ENCODE measurements at places on chromosomes 12 and 14. TPM values are rescaled to one million over a fixed set of nuclear protein-coding genes. Genes with fewer than 3 reads are reported as not detected.
A peak's percentile ranks its signal among the peaks of the same experiment; 100 is the strongest.

DNA sequence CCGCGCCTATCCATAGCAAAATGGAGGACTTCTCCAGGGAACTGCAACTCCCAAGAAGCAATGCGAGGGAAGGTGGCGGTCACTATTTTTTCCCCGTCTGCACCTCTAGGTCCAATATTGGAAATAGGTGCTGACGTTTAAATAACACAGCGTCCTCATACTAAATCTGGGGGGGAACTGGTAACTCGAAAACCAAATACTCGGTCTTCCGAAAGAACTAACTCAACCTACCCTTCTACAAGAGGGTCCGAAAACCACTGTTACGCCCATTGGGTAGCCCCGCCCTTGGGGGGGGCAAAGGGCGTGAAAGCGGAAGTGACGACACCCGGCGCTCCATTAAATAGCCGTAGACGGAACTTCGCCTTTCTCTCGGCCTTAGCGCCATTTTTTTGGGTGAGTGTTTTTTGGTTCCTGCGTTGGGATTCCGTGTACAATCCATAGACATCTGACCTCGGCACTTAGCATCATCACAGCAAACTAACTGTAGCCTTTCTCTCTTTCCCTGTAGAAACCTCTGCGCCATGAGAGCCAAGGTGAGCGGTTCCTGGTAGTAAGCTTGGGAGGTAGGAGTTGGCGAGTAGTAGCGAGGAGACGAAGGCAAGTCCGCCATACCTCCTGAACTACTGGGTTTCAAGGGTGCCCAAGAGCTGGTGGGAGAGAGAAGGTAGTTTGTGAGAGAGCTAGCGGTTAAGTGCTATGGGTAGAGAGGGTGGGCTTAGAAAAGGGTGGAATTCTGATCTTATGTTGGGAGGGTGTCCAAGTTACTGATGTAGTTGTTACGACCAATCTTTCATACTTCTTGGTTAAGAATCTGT is at the start of gene RPL41:
Gene RPL41 (plus strand): TSS at position 367 of the 815 bp plus-strand sequence.
- peak within 1 kb of the TSS; percentile 100 for H3K27ac ChIP-seq
- DNase-seq: peak; percentile 97
- peaks cover 58% of the 10 kb centered on the region for H3K36me3 ChIP-seq
- peak within 1 kb of the TSS; percentile 89 for H3K4me3 ChIP-seq
- H3K27me3 ChIP-seq: no peaks in the 10 kb centered on the region

GRCh38 chr12:76940671-76941445 is 62.0 kb upstream of the CSRP2 start:
- H3K4me3 ChIP-seq: no peak overlapping the region
- no peak for DNase-seq
- H3K27ac ChIP-seq: no peak overlapping the region
- no peaks in the 10 kb centered on the region for H3K36me3 ChIP-seq
- no peaks in the 10 kb centered on the region for H3K27me3 ChIP-seq

DNA sequence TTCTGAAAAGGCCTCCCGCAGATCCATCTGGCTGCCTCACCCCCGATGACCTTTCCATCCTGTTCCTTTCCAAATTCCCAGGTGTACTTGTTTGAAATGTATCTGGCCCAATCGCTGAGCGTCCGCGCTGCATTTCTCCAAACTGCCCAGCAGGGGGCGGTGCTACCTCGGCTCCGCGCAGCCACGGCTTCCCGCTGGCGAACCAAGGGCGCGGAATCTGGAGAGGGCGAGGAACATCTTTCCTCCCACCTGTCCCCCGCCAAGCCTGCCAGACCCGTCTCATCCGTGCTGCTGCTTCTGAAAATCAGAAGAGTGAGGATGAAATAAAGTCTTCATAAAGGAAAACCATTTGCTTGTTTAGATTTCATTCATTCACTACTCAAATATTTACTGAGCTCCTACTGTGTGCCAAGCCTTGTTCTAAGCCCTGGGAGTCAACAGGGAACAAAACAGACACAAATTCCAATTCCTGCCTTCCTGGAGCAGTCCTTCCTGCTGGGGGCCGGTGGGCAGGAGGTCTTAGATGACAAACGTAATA is 16.8 kb upstream of the MYL2 start:
- H3K27ac ChIP-seq: no peak overlapping the region
- peak; percentile 54 for DNase-seq
- H3K27me3 ChIP-seq: peaks cover 11% of the 10 kb centered on the region
- H3K4me3 ChIP-seq: no peak overlapping the region
- H3K36me3 ChIP-seq: no peaks in the 10 kb centered on the region
- peaks cover 5% of the 10 kb centered on the region for H3K4me1 ChIP-seq

- no peaks in the 10 kb centered on the region for H3K36me3 ChIP-seq
- no peak overlapping the region for H3K27ac ChIP-seq
- no peak overlapping the region for H3K4me3 ChIP-seq
Measured at GRCh38 chr14:34234258-34234657, 227.8 kb downstream of the SPTSSA start.

DNA sequence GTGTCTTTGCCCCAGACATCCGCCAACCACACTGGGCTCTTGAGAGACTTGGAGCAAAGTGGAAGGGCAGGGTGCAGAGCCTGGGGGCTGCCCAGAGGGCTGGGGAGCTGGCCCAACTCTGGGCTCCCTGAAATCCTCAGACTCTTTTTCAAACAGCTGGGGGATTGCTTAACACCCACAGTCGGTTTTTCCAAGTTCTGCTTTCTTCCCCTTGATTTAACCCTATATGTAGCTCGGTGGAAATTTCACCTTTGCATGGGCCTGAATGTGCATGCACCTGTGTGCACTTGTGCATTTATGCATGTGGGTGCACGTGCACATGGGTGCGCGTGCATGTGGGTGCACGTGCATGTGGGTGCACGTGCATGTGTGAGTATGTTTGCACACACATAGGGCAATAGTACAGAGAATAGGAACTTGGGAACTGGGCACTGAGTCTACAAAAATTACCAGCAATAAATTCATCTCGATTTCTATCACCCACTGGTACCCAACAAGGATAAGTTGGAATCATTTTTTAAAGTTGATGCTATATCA is 52.3 kb upstream of the RFLNA start:
- H3K27ac ChIP-seq: no peak overlapping the region
- H3K4me1 ChIP-seq: no peaks in the 10 kb centered on the region
- no peak overlapping the region for H3K4me3 ChIP-seq
- peaks cover 2% of the 10 kb centered on the region for H3K27me3 ChIP-seq
- H3K36me3 ChIP-seq: no peaks in the 10 kb centered on the region
- no peak for DNase-seq

DNA sequence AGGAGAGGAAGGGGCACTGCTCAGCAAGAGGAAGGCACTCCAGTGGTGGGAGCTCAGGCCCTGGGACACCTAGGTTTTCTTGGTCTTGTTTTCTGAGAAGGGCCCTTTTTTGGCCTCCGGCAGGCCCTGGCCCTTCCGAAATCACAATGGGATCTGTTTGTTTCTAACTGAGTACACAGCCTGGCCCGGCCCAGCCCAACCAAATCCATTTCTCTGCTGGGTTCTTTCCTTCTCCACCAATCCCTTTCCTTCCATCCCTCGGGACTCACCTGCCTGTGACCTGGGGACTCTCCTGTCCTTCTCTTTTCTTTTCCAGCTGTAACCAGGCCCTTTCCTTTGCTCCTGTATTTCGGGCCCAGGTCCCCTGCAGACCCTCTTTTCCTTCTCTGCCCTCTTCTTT is 18.6 kb downstream of the TEAD4 start:
- no peak overlapping the region for H3K4me3 ChIP-seq
- H3K4me1 ChIP-seq: no peaks in the 10 kb centered on the region
- DNase-seq: no peak
- H3K27me3 ChIP-seq: peaks cover 3% of the 10 kb centered on the region
- H3K27ac ChIP-seq: no peak overlapping the region

DNA sequence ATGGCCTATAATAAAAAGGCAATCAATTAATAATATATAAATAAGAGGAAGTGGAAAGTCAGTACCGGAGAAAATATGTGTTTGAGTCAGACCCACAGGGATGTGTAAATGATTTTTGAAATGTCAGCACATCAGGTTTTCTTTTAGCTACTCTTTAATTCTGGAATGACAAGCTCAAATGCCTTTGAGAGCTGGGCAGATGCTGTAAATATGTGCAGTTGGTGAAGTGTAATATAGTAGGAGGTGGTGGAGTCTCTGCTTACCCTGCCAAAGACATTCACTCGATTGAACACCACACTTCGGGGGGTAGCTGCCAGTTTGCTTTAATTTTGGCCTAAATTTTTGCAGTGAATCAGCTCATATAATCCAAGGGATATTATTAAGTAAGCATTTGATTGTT is 93.0 kb downstream of the PLEKHA5 start:
- no peak for DNase-seq
- H3K27me3 ChIP-seq: no peaks in the 10 kb centered on the region
- no peaks in the 10 kb centered on the region for H3K4me1 ChIP-seq
- H3K4me3 ChIP-seq: no peak overlapping the region

- H3K27me3 ChIP-seq: no peaks in the 10 kb centered on the region
- no peak overlapping the region for H3K4me3 ChIP-seq
- no peak for DNase-seq
- no peaks in the 10 kb centered on the region for H3K4me1 ChIP-seq
- no peak overlapping the region for H3K27ac ChIP-seq
Measured at GRCh38 chr12:4006743-4007142, 133.5 kb upstream of the PARP11 start.

DNA sequence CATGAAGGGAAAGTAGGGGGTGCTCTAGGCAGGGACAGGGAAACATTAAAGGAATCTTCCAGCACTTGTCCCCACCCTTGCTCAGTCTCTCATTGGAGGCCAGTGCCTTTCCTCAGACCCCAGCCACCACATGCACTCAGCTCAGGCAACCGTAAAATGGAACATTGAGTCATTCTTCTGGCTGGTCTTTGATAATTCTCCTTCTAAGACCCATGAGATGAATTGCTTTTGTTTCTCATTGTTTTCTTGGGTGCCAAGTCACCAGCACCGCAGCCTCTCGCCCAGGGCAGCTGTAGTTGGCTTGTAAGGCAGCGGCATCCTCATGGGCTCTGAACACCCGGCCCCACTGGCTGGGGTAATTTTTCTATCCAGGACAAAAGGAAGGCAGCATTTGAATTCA is 108.2 kb downstream of the PHETA1 start:
- H3K36me3 ChIP-seq: no peaks in the 10 kb centered on the region
- H3K4me3 ChIP-seq: no peak overlapping the region
- no peak overlapping the region for H3K27ac ChIP-seq
- H3K27me3 ChIP-seq: no peaks in the 10 kb centered on the region
- H3K4me1 ChIP-seq: no peaks in the 10 kb centered on the region

GRCh38 chr14:57889245-57889644 is 23.4 kb upstream of the SLC35F4 start:
- no peak for DNase-seq
- H3K36me3 ChIP-seq: no peaks in the 10 kb centered on the region
- no peak overlapping the region for H3K27ac ChIP-seq

DNA sequence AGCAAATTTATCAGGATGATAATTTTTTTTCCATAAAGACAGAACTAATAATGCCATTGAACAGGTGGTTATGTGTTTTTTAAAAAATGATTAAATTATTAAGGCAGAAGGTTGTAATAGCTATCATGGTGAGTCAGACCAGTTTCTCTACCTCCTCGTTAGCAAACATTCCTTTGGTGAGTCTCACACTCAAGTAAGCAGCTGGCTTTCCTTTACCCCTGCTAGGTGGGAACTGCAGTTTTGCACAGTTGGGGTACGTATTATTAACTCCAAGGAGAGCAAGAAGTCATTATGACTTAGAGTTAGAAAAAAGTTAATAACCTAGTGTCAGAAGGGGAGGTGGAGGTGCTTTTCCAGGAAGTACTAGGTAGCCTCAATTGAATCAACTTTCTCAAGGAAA is 165.3 kb downstream of the SNAPC1 start:
- peaks cover 25% of the 10 kb centered on the region for H3K27me3 ChIP-seq
- H3K4me3 ChIP-seq: no peak overlapping the region
- H3K36me3 ChIP-seq: no peaks in the 10 kb centered on the region
- no peak for DNase-seq
- H3K27ac ChIP-seq: no peak overlapping the region
- no peaks in the 10 kb centered on the region for H3K4me1 ChIP-seq

DNA sequence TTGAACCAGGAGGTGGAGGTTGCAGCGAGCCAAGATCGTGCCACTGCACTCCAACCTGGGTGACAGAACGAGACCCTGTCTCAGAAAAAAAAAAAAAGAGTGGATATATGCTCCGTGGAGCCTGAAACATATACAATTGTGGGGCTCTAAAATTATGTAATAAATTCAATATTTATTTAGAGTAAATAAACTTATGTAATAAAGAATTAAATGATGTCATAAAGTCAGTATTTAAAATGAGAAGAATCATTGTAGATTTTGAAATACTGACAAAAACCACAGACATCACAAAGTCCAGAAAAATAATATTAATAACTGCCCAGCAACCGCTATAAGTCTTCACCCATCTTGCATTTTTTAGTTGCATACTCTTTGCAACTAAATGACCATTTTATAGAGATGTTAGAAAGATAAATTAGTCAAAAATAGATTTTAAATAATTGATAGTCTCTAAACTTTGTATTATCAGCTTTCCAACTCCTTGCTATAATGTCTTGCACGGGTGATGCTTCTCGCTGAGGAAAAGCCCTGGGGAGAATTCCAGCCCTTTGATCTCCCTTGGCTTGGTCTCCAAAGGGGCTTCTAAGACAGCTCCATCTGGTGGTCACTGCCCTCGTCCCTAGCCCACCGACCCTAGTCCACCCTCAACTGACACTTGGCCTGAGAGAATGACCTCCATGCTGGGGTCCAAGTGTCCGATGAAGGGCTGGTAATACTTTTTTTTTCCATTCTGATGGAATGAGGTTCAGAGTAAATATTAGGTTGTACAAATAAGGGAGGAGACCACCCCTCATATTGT is 7.9 kb upstream of the TMBIM6 start:
- H3K36me3 ChIP-seq: no peaks in the 10 kb centered on the region
- no peak overlapping the region for H3K27ac ChIP-seq
- no peak overlapping the region for H3K4me3 ChIP-seq
- no peaks in the 10 kb centered on the region for H3K27me3 ChIP-seq
- no peaks in the 10 kb centered on the region for H3K4me1 ChIP-seq
- no peak for DNase-seq

DNA sequence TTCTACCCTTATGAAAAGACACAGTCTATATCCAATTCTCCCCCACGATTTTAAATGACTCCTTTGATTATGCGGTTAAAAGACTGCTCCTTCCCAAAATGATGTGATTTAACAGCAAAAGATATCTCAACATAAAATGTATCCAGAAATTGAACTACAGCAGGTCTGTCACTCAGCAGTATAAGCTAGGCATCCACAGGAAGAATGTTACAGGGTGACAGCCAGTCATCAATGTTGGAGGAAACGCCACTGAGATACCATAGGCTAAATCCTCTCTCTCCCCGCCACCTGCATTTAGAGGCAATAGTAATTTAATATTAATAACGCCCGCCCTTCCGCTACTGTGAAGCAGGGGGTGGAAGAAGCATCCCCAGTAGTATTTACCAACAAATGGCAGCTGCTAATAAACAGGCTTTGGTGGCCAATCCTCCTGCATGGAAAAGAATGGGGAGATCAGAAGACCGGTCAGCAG is 613 bp downstream of the RECQL start:
- H3K27ac ChIP-seq: no peak overlapping the region
- H3K36me3 ChIP-seq: peaks cover 34% of the 10 kb centered on the region
- peaks cover 55% of the 10 kb centered on the region for H3K4me1 ChIP-seq
- no peaks in the 10 kb centered on the region for H3K27me3 ChIP-seq

The ATL1 gene
- 1.1 TPM for total RNA-seq

The IL22 gene
- not detected for total RNA-seq

The FAM90A1 gene
- total RNA-seq: 0.27 TPM

The PRB2 gene
- total RNA-seq: not detected

The GLIPR1 gene
- total RNA-seq: 15.9 TPM

The TAS2R13 gene
- total RNA-seq: 0.36 TPM

Data from activated CD8-positive, alpha-beta T cell treated with anti-CD3 and anti-CD28 coated beads for 36 hours (primary cell).